ENCODE measurements at places on chromosomes 13 and 19.

DNA sequence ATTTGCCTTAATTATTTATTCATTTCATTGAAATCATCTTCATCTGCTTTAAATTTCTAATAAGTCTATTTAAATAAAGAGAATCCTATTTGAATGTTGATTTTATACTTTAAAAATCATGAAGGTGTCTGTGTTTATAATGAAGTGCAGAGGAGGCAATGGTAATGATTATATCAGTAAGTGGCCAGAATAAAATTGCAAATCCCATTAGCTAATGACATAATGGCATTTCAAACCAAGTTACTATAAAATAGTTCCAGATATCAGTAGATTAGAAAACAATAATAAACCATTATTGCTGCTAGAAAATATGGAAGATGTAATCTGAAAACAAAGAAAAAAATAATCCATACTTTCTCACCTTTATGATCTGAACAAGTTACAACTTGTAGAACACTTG lies 647.8 kb upstream of the KLHL1 start:
- DNase-seq = no peak

DNA sequence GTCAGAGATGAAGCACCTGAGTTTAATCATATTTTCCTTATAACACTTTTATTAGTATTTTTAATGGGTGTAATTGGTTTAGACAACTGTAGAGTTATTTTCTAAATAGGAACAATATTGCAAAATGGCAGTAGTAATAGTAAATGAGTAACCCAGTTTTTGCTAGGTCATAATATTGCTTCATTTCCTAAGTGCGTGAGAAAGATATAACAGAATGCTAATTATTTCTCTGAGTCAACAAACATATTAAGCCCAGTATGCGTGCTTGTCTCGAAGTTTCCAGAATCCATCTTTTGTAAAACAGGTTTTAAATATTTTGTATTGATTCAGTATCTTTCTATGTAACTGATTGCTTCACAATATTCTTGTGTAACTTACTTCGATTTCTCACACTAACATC lies 315.3 kb downstream of the MYO16 start:
- DNase-seq = no peak

DNA sequence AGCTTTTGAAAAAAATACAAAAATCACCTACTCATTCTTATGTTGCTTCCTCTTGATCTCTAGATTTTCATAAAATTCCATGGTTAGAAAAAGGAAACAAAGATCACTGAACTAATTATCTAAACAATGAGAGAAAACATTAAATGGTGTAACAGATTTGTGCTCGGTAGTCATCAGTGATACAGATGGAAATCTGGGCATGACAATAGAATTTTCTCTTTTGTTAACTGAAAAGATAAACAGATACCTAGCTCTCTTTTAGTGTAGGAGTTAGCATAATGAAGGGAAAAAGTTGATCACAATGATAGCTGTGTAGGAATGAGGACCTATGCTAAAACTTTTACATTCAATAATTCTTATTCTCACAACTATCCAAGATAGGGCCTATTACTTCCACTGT lies 103.7 kb downstream of the TBC1D4 start:
- DNase-seq = no peak

DNA sequence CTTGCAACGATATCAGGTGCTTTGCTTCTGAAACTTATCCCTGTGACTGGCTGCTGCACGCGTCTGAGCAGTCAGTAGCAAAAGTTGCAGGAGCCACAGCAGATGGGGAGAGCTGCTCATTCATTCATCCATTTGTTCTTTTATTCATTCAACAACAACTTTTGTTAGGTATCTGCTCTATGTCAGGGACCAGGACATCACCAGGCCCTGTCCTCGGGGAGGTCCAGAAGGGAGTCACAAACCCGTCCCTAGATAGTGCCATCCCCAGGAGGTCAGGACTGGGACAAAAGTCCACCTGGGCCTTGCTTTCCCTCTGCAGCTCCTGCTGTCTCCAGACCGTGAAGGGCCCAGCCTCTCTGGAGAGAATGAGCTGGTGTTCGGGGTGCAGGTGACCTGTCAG lies 2.6 kb downstream of the ARHGAP33 start:
- DNase-seq = no peak

GRCh38 chr13:31970231-31970930 lies 61.2 kb upstream of the FRY start:
- DNase-seq = no peak

DNA sequence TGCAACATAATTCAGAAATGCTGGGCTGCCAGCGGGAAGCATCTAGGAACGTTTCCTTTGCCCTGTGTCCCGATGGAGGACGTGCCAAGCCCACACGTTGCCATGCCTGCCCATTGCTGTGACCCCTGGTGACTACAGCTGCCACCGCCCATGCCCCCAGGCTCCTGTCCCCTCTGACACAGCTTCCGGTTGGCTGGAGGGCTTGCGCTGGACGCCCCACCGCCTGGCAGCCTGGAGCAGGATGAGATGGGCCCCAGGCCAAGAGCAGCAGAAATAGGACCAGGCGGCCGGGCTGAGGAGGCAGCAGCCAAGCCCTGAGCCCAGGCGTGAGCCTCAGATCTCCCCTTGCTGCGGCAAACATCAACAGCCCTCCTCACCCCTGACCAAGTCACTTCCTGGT lies 125.9 kb downstream of the COL4A2 start:
- DNase-seq = no peak

GRCh38 chr19:8663920-8664670 lies 33.7 kb downstream of the NFILZ start:
- DNase-seq = no peak
